ENCODE measurements at places on chromosomes 3 and 15. TPM values are rescaled to one million over a fixed set of nuclear protein-coding genes. Genes with fewer than 3 reads are reported as not detected.

Gene ILDR1
- not detected for total RNA-seq

Gene TMC3
- total RNA-seq: not detected

Gene SCN5A
- total RNA-seq: under 0.01 TPM

Gene PARP15
- 0.17 TPM for total RNA-seq

Gene KIF15
- 1.3 TPM for total RNA-seq

Gene PRSS50
- total RNA-seq: not detected

Gene RTP3
- not detected for total RNA-seq

Gene GOLGA8J
- total RNA-seq: 0.09 TPM

Gene CPNE9
- total RNA-seq: not detected

Gene PLSCR2
- total RNA-seq: 0.32 TPM

Gene TGFBR2
- total RNA-seq: 75.4 TPM

Gene PAQR9
- 0.16 TPM for total RNA-seq

Gene ABHD6
- 3.7 TPM for total RNA-seq

Gene FAM107A
- 0.16 TPM for total RNA-seq

Gene VPS33B
- 12.1 TPM for total RNA-seq

Gene TMEM266
- total RNA-seq: 0.17 TPM

Gene PPP2R3A
- total RNA-seq: 9.6 TPM

Gene CCDC13
- 0.95 TPM for total RNA-seq

Gene PLA2G4D
- not detected for total RNA-seq

Gene SNX4
- total RNA-seq: 23.8 TPM

Gene ABHD2
- total RNA-seq: 39.6 TPM

Gene CAMK2N2
- 0.16 TPM for total RNA-seq

Gene APOD
- total RNA-seq: 1.2 TPM

Gene RFC4
- 11.0 TPM for total RNA-seq

Gene PCYT1A
- 125 TPM for total RNA-seq

Gene IGF2BP2
- total RNA-seq: 18.6 TPM

Gene SPESP1
- 14.3 TPM for total RNA-seq

Gene GABRR3
- total RNA-seq: not detected

Gene GRIP2
- total RNA-seq: 0.09 TPM

Gene TIMP4
- 12.0 TPM for total RNA-seq

Gene PPP1R14D
- total RNA-seq: not detected

Gene TM6SF1
- total RNA-seq: 2.0 TPM

Gene PLA2G4F
- under 0.01 TPM for total RNA-seq

Gene IQCF5
- not detected for total RNA-seq

Gene ZNF662
- total RNA-seq: 1.3 TPM

Gene ALDH1A2
- total RNA-seq: 1.6 TPM

All from bronchial smooth muscle cell (primary cell).